Lower leg skin (tissue), 4 donors: ENCODE measurements at places on chromosomes 7 and 10.

- no peak for DNase-seq
Observed at GRCh38 chr10:50431133-50431532, 179.8 kb upstream of the ASAH2 start.

GRCh38 chr7:101824440-101824839 lies 7.0 kb downstream of the CUX1 start:
- DNase-seq, result peak; percentile 17

- no peak for DNase-seq
Observed at GRCh38 chr7:66679633-66680244, 51.1 kb downstream of the KCTD7 start.

GRCh38 chr7:159015081-159015453 lies 129.6 kb downstream of the VIPR2 start:
- DNase-seq, result no peak

DNA sequence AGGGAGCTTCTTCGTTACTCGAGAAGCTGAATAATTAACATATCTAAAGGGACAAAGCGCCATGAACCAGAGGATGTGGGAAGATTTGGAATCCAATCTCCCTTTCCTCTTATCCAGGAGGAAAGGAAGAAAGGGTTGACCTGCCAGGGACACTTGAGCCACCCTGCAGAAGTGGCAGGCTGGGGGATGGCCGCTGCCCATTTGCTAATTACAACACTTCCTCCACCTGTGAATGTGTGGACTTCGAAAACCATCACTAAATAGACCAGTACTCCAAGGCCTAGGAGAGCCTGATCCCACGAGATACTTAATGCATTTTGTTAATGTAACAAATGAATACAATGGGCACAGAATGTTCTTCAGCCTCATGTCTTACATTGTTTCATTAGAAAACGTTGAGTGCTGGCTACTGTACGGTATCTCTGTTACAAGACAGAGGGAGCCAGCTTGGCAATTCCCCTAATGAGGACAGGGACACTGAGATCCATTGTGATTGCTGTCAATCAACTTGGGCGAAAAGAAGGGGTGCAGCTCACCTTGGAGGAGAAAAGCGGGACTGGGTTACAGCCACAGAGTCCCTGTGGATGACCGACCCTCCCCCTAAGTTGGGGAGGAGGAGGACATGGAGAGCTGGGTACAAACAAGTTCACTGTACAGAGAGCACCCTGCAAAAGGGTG lies 59.4 kb downstream of the AOC1 start:
- DNase-seq, result no peak
